ENCODE measurements at places on chromosomes 1 and 21.

GRCh38 chr1:181918880-181919525, 142.5 kb downstream of the ZNF648 start:
- DNase-seq, result no peak

DNA sequence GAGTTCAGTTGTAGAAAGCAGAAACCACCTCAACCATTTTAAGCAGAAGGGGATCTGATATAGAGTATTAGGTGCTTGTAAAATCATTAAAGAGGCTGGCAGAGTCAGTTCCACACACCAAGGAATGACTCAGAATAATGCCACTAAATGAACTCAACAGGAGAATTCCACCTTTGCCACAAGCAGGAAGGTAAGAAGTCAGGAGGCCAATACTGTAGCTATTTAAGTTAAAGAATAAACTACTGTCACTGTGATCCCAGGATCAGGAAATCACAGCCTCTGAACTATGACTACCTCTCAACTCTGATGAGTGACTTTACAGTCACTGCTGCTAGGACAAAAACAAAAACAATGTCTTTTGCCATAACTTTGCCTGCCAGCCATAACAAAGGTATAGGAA, 52.5 kb upstream of the PRMT6 start:
- no peak for DNase-seq

DNA sequence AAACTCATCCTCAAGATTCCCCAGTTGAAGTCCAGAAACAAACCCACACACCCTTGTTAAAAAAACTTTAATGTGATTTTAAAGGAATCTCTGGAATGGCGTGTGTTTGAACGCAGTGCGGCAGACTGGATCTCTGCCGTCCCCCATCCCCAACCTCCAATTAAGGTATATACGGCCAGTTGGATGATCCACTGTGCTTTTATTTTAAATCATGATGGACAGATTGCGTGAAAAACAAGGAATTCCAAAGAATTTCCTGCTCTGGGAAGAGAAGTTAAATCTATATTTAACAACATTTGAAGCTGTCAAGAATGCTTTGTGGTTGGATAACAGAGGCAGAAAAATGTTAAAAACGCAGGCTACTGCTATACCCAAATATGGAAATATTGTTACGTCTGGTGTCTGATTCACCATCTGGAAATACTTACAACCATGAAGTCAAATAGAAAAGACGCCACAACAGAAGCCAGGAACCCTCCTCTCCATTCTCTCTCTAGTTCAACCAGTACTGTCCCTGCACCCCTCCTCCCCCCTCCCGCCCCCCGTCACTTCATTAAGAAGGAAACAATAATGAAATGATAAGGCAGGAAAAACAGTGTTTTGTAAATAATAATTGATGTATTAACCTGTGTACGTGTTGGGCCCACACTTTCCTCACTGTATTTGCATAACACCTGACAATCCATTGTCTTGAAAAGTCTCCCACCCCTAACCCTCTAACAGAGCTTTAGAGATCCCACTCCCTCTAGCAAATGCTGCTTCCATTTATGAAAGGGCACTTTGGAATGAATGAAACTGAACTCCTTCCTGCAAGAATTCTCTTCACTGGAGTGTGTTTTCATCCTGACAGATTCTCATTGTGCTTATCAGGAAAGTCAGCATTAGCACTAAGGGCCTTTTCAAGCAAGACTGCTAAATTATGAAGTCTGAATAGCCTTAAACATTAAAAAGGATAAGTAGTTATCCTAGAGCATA, 2.0 kb upstream of the CCN1 start:
- DNase-seq, result no peak

GRCh38 chr1:222790115-222790514, 24.7 kb upstream of the DISP1 start:
- no peak for DNase-seq

GRCh38 chr21:31909153-31910073, 36.6 kb downstream of the HUNK start:
- no peak for DNase-seq

GRCh38 chr1:63774617-63775417, 1.0 kb downstream of the ROR1 start:
- DNase-seq, result no peak

DNA sequence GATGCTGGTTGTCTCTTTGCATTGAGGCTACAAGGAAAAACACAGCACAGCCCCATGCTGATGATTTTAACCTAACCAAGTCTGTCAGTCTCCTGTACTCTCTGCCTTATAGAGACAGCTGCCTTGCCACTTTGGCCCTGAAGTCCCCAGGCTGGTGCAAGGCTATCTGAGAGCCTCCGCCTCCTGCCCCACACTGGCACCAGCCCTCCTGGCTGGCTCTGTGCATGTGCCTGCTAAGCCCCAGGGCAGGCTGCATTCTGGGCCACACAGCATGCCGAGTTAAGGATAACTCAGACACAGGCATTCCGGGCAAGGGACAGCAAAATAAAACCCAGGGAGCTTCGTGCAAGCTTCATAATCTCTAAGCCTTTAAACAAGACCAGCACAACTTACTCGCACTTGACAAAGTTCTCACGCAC, 910 bp downstream of the RUNX1 start:
- no peak for DNase-seq

DNA sequence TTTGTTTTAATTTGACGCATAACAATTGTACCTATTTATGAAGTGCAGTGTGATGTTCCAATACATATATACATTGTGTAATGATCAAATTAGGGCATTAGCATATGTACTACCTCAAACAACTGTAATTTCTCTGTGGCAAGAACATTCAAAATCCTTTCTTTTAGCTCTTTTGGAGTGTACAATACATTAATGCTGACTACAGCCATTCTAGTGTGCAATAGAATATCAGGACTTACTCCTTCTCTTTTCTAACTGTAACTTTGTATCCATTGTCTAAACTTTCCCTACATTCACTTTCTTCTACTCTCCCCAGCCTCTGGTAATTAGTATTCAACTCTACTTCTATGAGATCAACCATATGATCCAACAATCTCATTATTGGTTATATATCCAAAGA, 1177.4 kb downstream of the KCNT2 start:
- DNase-seq, result no peak

DNA sequence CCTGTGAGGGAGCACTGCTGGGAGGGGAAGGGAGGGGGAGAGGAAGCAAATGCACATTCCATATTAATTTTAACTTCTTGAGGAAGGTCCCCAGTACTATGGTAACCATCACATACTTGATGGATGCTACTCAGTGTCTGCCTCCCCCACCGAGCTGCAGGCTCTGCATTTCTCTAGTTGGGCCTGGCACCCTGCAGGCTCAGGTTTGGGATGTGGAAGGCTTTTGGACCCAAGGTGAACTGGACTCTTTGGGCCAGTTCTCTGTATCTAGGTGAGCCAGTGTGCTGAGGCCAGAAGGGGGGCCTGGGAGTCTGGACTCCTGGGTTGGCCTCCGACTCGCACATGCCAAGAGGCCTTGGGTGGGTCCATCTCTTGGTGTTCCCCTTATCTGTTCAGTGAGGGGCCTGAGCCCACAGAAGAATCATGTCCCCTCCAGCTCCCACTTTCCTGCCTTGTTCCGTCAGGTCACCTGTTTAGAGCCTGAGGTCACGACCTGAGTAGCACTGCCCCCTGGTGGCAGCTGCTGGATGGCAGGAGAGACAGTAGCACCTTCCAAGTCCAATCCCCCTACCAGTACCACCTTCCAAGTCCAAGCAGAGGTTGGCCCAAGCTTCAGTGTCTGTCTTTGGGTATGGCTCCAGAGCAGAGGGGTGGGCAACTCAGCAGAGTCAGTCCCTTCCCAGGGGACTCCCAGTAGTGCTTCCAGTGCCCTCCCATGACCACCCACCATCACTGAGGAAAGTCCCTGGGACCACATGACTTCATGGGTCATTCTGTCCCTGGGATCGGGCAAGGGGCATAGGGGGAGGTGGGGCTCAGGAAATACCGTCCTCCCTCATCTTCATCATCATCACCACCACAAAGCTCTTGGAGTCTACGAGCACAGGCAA, 241.8 kb downstream of the TRABD2B start:
- peak; percentile 47 for DNase-seq

- no peak for DNase-seq
Measured at GRCh38 chr1:207619871-207620542, 24.9 kb upstream of the CR1L start.

DNA sequence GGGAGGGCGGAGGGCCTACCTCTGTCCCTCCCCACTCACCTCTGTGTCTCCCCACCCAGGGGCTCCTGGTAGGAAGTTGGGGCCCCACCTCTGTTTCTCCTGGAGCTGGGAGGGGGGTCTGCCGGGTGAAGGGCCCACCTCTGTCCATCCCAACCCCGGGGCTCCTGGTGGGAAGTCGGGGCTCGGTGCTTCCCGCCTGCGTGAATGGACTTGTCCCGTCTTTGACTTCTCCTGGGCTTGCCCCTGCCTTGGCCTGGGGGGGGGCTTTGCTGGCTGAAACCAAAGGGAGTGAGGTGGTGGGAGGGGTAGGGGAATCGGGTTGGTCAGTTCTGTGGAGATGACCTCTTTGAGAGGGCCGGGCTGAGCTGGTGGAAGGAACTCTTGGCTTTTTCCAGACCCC, 5.8 kb downstream of the AGRN start:
- no peak for DNase-seq

DNA sequence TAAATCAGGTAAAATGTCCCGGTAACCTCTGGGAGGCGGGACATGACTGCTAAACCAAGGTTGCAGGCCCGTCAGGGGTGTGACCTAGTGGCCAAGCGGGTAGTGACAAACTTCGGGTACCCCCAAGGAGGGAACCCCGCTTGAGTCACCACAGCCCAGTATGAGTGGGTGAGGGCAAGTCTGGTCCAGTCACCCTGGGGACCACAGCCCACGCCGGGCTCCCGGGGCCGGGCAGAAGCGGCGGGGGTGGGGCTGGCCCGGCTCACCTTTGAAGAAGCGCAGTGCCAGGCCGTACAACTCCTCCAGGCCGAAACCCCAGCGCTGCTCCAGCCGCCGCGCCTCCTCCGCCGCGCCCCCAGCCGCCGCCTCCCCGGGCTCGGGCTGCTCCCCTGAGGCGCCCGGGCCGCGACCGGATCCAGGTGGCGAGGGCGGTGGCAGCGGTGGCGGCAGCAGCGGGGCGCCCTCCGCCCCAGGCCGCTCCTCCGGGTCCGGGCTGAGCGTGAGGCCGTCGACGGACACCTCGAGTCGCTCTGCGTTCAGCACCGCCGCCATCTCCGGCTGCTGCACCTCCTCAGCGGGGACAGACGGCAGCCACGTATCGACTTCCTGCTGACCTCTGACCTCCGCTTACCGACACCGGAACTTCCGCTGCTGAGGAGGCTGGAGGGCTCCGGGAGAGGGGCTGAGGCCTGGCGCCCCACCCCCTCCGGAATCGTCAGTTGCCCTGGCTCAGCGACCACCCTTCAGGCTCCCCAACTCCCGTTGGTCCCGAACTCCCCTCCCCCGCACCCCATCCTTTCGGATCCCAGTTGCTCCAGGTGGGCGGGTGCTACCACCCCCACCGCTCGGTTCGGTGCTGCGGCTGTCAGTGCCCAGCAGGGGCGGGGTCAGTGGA, at the start of gene ACBD3:
Gene ACBD3, minus strand, starts transcription at position 618 of the 895 bp plus-strand sequence. Its CDS starts 66 bp downstream, at position 552.
- peak; percentile 71 for DNase-seq

GRCh38 chr1:207831517-207832327, 79.2 kb downstream of the CD34 start:
- DNase-seq, result peak; percentile 21

DNA sequence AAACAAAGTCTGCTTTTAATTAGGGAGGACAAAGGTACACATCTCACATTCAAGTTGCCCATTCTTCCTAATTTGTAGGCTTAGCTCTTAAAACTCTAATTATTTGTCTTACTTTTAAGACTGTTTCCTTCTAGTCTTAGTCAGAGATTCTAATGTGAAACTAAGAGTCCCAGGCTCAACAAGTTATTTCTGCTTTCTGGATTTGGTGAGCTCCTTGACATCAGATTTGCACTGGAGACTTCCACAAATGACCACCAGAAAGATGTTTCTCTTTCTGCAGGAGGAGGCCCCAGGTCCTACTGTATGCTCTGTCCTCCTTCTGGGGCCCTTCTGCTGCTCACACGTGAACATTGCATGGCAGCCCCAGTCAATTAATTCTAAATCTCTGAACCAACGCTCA, 194.2 kb upstream of the JUN start:
- DNase-seq, result no peak

DNA sequence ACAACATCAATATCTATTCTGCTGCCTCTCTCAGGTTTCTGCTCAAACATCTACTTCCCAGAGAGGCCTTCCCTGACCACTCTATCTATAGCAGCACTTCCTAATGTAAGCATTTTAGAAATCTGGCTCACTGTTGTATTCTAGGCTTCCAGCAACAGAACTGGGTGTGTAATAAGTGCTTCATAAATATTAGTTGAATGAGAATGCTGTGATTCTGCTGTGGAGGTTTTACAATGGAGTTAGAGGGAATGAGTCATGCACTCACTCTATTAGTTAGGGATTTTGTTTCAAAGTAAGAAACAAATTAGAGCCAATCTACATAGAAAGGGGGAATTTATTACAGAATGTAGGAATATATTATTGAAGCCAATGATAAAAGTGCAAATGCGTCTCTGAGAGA, 38.6 kb upstream of the SLC35F3 start:
- no peak for DNase-seq

- DNase-seq, result no peak
Measured at GRCh38 chr1:87154384-87154783, 174.3 kb upstream of the LMO4 start.

- no peak for DNase-seq
Measured at GRCh38 chr1:164969253-164969652, 387.3 kb downstream of the LMX1A start.

- no peak for DNase-seq
Measured at GRCh38 chr1:40032240-40032891, 8.2 kb upstream of the CAP1 start.

DNA sequence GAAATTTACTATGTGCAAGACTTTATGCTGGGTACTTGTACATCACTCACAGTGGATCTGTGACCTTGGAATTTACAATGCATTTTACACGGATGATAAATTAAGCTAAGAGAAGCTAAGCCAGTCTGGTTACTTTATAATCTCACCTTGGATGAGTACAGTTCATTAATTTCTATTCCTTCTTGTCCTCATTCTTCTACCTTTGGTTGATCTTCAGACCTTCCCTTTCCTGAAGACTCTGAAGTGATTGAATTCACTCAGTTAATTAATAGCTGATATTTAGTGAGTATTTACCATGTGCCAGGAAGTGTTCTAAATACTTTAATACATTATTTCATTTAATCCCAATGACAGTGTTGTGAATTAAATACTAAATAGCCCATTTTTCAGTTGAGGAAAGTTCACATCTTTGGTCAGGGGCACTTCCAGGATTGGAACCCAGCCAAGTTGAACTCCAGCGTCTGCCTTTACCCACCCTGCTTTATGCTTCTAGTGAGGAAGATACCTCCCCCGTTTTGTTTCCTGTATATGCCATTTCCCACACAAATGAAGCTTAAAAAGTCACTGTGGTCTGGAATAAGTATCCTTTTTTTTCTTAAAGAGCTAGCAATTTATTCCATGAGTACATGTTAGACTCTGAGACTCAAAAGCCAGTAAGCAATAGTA, 146.6 kb downstream of the TLR5 start:
- no peak for DNase-seq
